H54 (cell line): ENCODE measurements at places on chromosomes 3 and 15.

- DNase-seq, result no peak
Observed at GRCh38 chr3:4501927-4502326, 8.8 kb downstream of the ITPR1 start.

DNA sequence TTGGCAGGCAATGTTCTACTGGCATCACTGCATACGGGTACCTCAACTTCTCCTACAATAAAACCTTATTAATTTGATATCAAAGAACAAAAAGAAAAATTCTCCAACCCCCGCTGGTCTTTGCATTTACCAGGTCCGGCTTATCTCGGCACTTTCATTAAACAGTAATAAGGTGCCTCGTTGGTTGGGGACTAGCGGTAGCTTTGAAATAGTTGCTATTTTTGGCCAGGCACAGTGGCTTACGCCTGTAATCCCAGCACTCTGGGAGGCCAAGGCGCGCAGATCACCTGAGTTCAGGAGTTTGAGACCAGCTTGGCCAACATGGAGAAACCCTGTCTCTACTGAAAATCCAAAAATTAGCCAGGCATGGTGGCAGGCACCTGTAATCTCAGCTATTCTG is 32.0 kb upstream of the CGNL1 start:
- DNase-seq, result no peak

GRCh38 chr15:63831041-63831440 is 2.7 kb downstream of the HERC1 start:
- DNase-seq, result no peak

DNA sequence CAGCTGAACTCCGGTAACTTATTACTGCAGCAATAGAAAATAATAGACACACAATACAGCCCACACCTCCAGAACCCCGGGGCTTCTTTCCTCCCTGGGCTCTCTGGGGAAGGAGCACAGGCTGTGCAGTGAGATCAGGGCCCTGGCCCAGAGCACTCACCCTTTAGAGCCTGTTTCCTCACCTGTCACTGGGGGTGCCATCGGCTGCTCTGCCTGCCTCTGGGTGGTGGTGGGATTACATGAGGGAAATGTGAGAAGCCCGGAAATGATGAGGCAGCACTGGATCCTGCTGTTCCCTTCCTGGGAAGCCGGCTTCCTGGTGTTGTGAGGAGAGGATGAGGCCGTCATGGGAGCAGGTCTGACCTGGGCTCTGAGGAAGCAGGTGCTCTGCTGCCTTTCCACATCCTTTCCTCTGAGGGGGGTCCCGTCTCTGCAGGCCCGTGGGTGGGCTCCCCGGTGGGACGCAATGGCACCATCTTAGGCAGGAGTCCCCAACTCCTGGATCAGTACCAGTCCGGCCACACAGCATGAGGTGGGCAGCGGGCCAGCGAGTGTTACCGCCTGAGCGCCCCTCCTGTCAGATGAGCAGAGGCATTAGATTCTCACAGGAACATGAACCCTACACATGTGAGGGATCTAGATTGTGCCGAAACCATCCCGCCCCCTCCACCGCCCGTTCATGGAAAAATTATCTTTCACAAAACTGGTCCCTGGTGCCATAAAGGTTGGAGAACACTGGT is 220.9 kb upstream of the CTDSPL start:
- no peak for DNase-seq

DNA sequence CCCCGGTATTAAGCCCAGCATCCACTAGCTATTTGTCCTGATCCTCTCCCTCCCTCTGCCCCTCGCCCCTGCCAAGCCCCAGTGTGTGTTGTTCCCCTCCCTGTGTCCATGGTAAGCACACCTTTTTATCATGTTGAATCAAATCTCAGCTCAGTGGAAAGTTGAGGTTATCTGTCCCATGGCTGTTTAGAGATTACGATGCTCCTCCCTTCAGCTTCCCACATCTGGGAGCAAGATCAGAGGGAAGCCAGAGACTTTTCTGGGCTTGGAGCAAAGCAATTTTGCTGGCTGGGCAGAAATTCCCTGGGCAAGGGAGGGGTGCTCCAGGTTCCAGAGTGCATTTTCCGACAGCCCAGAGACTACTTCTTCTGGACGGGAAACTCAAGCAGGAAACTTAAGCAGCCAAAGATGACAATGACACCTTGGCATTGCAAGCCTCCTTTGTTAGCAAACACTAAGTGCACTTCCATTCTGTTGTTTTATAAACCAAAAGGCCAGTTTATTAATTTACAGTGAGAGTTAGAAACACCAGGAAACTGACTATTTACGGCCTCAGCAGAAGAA is 104.5 kb downstream of the MESD start:
- no peak for DNase-seq

- no peak for DNase-seq
Observed at GRCh38 chr15:98476559-98476958, 171.8 kb upstream of the IGF1R start.

DNA sequence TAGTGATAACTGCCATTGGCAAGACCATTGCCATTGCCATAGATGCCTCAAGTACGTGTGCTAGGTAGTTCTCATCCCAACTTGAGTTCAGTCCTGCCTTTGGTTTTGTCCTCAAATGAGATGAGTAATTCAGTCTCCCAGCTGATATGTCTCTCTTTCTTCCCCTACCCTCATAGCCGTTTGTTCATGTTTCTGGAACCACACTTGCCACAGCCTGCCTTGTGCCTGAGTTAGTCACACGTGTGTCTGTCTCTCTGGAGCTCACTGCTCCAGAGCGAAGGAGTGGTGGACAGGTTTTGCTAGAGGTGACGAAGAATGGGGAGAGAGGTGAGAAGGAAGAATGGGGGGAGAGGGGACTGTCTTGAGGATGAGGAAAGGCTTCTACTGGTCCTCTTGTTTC is 88.0 kb upstream of the IGF1R start:
- DNase-seq, result no peak
